ENCODE measurements at places on chromosomes 3 and 15.

DNA sequence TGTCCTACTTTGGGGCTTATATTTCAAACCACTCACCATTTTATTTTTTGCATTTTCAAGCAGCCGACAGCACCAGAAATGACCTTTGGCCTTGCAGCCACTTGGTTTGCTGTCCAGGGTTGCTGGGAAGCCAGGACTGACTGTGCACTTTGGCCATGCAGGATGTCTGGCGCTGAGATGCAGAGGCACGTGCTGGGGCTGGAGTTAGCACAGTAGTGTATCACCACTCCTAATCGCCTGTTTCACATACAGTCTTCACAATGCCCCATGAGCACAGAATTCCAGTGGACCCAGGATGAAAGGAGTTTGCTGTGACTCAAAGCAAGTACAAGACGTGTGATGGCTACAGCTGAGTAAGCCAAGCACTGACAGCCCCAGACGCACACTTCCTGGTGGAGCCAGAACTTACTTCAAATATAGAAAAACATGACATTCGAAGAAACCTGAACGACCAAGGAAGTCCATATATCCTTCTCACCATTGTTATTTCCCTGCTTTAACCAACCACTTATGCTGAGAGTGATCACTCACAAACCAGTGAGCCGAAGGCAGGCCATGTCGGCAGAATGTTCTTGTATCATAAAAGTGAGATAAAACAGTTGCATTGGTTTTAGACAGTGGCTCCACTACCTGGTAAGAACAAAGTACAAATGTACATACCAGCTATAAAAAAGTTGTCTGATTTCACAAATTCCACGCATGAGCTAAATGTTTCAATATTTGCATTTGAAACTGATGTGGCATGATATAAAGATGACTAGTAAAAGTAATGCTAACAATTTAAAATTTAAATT lies 16.0 kb downstream of the OCA2 start:
- no peak for DNase-seq

- DNase-seq = no peak
Measured at GRCh38 chr15:100833417-100834389, 45.9 kb upstream of the ALDH1A3 start.

GRCh38 chr15:98953000-98953787 lies 54.4 kb downstream of the PGPEP1L start:
- DNase-seq = no peak

DNA sequence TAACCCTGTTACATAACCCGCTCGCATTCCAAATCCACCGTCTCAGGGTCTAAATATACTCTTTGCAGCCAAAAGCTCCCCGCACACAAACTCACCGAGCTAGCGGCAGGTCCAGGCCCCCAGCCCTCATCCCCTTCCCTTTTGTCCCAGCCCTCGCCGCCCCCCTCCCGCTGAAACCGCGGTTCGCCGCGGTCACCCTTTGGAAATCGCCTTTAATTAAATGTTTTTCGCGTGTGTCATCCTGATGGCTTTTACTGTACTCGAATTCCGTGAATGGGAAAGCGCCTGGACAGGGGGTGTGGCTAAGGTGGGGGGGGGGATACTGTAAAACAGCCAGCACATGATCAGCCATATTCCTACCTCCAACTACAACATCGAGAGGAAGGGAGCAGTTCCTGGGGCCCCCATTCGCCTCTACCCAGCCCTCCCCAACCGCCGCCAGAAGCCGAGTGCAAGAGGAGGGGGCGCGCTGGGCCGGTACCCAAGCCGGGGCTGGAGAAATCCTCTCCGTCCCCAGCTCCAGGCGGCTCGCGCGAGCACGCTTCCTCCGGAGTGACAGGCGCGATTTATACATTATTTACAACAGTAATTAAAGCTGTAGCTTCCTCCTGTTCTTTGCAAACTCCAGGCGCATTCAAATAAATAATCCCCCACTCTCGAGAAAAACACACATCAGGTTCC lies 1.7 kb downstream of the RORA start:
- no peak for DNase-seq

- no peak for DNase-seq
Measured at GRCh38 chr3:113034011-113034410, 43.2 kb downstream of the GTPBP8 start.

DNA sequence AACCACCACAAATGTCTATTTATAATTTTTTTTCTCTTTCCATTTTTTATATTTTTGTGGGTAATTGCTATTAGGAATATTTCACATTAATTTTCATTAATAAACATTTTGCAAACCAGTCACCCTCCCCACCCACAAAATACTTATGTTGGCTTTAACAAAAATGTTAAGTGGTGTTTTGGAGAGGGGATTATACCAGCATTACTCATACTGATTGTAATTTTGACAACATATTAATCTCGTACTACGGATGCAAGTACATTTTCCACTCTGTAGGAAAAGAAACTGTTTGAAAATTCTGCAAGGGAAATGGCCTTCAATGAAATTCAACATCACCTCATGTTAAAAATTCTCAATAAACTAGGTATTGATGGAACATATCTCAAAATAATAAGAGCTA lies 58.3 kb downstream of the BCHE start:
- no peak for DNase-seq

GRCh38 chr3:105187344-105187743 lies 179.4 kb upstream of the ALCAM start:
- DNase-seq = no peak

- DNase-seq = no peak
Measured at GRCh38 chr3:71652781-71653413, 69.4 kb upstream of the FOXP1 start.

DNA sequence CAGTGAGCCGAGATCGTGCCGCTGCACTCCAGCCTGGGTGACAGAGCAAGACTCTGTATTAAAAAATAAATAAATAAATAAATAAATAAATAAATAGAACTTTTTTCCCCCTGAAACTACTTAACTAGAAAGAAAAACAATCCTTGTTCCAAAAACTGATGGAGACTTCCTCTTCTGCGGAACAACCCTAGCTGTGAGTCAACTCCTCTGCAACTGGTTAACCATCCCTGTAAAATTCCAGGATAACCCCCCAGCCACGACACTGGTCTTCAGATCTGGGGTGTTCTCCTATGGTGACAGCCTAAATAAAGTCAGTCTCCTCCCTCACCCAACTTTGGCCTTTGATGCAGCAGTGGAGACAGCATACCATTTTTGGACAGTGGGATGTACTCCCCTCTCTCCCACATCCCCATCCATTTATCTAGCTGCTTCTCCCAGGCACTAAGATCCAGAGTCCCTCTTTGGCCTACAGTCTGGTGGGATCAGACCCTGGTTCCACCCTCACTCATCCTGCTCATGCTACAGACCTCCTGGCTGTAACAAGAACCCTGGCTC lies 352.6 kb downstream of the OCA2 start:
- DNase-seq = no peak
